ENCODE measurements at places on chromosomes 4 and X. TPM values are rescaled to one million over a fixed set of nuclear protein-coding genes. Genes with fewer than 3 reads are reported as not detected.

SORBS2 gene
- total RNA-seq = 0.26 TPM

SLC49A3 gene
- 0.29 TPM for total RNA-seq

PSAPL1 gene
- not detected for total RNA-seq

GRCh38 chr4:142312391-142312790 lies 533.7 kb downstream of the INPP4B start:
- peaks cover 28% of the 10 kb centered on the region for H3K4me1 ChIP-seq
- H3K27ac ChIP-seq = peak overlapping the region; percentile 21
- H3K27me3 ChIP-seq = no peaks in the 10 kb centered on the region
- H3K36me3 ChIP-seq = peaks cover 27% of the 10 kb centered on the region
- H3K4me3 ChIP-seq = no peak overlapping the region

DNA sequence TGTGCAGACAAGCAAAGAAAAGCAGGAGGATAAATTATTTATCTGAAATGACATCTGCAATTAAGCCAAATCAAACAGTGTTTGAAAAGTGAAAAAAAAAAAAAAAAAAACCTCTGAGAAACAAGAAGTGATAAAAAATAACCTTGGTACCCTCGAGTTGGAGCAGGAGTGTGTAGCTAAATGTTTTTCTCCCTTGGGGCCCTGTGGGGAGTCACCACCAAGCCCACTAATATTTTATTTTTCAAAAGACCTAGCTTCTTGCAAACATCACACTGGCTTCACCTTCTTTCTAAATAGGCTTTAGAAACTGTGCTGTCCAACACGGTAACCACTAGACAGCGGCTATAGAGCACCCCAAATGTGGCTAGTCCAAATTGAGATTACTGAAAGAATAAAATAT lies 47.7 kb downstream of the SNX25 start:
- H3K27me3 ChIP-seq = no peaks in the 10 kb centered on the region
- no peak overlapping the region for H3K4me3 ChIP-seq
- no peak for DNase-seq
- H3K4me1 ChIP-seq = peaks cover 55% of the 10 kb centered on the region

GRCh38 chr4:88908521-88908920 lies 148.5 kb downstream of the FAM13A start:
- H3K4me1 ChIP-seq = no peaks in the 10 kb centered on the region
- H3K27ac ChIP-seq = no peak overlapping the region
- no peaks in the 10 kb centered on the region for H3K27me3 ChIP-seq
- no peak overlapping the region for H3K4me3 ChIP-seq
- no peaks in the 10 kb centered on the region for H3K36me3 ChIP-seq

GRCh38 chrX:69032601-69033000 lies 132.7 kb downstream of the PJA1 start:
- H3K4me3 ChIP-seq = no peak overlapping the region
- no peak for DNase-seq
- H3K27ac ChIP-seq = no peak overlapping the region

GRCh38 chr4:133592591-133592990 lies 443.5 kb downstream of the PCDH10 start:
- DNase-seq = no peak
- no peaks in the 10 kb centered on the region for H3K36me3 ChIP-seq
- H3K27ac ChIP-seq = no peak overlapping the region
- no peak overlapping the region for H3K4me3 ChIP-seq

- no peak overlapping the region for H3K27ac ChIP-seq
- DNase-seq = no peak
- H3K27me3 ChIP-seq = no peaks in the 10 kb centered on the region
- no peaks in the 10 kb centered on the region for H3K36me3 ChIP-seq
These were observed 706.4 kb downstream of the SMARCA1 start for GRCh38 chrX:128816919-128817318.

DNA sequence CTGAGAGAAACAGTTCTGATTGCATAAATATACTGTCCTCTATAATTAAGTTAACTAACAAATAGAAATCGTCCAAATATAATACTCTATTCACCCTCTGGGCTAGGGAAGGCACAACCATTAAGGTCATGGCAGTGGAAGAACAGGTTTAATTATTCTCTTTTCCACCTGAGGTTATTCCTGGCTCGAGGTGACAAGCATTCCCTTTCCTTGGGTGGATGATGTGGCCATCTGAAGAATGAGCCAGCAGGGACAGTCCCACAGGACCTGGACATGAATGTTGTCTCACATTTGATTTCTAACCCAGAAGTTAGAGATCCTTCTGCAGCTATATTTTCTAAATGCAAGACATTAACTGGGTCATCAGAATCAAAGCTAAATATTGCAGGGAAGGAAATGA lies 5.5 kb downstream of the IBSP start:
- H3K4me3 ChIP-seq = no peak overlapping the region
- no peak for DNase-seq
- H3K27me3 ChIP-seq = no peaks in the 10 kb centered on the region
- H3K4me1 ChIP-seq = no peaks in the 10 kb centered on the region
- no peak overlapping the region for H3K27ac ChIP-seq

VAMP7 gene
- total RNA-seq = 46.9 TPM

DNA sequence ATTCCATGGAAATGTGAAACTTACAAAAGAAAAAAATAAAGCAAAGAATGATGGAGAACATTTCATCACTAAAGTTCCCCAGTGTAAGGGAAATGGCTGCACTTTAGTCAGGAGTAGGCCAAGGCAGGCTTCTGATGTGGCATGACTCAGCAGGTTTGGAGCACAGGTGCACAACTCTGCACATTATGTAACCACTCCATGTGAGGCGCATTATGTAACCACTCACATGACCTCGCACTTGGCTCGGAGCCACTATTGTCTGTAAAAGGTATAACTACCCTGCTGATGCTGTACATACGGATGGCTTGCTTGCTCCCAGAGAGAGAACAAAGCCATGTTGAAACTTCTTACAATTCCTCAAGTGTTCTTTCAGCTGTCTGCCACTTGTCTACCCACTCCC lies 727.6 kb downstream of the TRAM1L1 start:
- DNase-seq = no peak
- no peaks in the 10 kb centered on the region for H3K4me1 ChIP-seq
- H3K27ac ChIP-seq = no peak overlapping the region
- no peaks in the 10 kb centered on the region for H3K27me3 ChIP-seq
- no peak overlapping the region for H3K4me3 ChIP-seq

GRCh38 chr4:78693777-78694456 lies 82.2 kb upstream of the BMP2K start:
- no peak for DNase-seq
- no peaks in the 10 kb centered on the region for H3K27me3 ChIP-seq
- no peak overlapping the region for H3K4me3 ChIP-seq
- H3K36me3 ChIP-seq = no peaks in the 10 kb centered on the region
- peaks cover 11% of the 10 kb centered on the region for H3K4me1 ChIP-seq

- no peak overlapping the region for H3K27ac ChIP-seq
- DNase-seq = no peak
- H3K27me3 ChIP-seq = no peaks in the 10 kb centered on the region
- H3K36me3 ChIP-seq = no peaks in the 10 kb centered on the region
These were observed 86.8 kb downstream of the GATB start for GRCh38 chr4:151673908-151674520.

NWD2 gene
- total RNA-seq = not detected

GRCh38 chr4:16480011-16480410 lies 253.7 kb upstream of the TAPT1 start:
- H3K4me1 ChIP-seq = no peaks in the 10 kb centered on the region
- H3K27ac ChIP-seq = no peak overlapping the region
- no peak for DNase-seq
- H3K36me3 ChIP-seq = no peaks in the 10 kb centered on the region
- H3K27me3 ChIP-seq = no peaks in the 10 kb centered on the region

DNA sequence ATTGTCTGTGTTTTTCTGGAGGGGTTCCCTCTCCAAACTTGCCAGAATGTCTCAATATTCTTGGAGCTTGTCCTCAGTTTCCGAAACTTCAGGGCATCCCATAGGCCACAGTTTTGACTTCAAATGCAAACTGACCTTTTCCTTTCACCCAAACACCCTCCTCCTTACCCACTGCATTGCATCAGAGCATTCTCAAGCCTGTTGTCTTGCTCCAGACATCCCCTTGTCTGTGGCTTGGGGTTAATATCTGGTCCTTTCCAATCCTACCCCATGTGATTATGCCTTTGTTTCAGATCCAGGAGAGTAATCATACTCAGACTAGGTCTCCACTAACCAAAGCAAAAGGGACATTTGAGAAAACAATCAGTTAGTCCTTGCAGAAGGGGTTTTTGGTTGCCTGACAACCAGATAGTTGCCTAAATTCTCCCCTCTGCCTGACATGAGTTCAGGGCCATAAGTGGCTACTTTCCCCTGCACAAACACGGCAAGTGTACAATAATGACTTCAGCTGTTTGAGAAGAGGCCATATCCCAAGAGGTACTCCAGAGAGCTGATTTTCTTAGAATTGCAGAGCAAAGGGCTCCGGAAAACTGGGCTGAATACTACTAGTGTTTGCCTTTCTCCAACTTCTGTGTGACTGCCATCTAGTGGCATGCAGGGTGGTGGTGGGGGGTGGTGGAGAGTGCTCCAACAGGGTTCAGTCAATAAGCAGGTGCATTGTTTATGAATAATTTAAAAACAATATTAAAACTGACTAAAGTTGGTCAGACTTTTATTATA lies 130.2 kb downstream of the CHRDL1 start:
- DNase-seq = peak; percentile 3
- no peak overlapping the region for H3K27ac ChIP-seq
- H3K36me3 ChIP-seq = no peaks in the 10 kb centered on the region

GRCh38 chr4:110064295-110064694 lies 134.1 kb downstream of the ELOVL6 start:
- no peak overlapping the region for H3K4me3 ChIP-seq
- no peak overlapping the region for H3K27ac ChIP-seq
- H3K27me3 ChIP-seq = no peaks in the 10 kb centered on the region

DNA sequence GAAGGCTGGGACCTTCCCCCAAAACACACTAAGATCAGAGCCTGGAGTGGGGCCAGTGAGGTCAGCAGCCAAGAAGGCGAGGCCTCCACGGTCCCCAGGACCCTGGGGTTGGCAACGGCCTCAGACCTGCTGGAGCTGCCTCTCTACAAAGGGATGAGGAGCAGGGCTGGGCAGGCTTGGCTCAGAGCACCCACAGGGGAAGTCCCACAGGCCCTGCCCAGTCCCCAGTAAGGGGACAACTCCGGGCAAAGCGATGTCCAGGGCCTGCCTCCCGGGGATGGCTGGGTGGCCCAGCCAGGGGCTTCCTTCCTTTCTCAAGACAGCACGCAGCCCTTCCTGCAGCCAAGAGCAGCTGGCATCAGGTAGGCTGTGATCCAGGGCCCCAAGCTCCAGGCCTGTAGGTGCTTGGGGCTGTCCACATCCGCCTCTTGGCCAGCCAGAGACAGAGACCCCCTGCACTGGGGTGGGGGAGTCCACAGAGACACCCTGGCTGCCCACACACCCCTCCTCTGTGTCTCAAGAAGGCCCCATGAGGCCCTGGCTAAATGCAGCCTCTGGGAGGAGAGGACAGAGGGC lies 5.7 kb downstream of the MXD4 start:
- H3K4me1 ChIP-seq = no peaks in the 10 kb centered on the region
- no peak for DNase-seq
- H3K4me3 ChIP-seq = no peak overlapping the region
- no peaks in the 10 kb centered on the region for H3K27me3 ChIP-seq
- H3K36me3 ChIP-seq = no peaks in the 10 kb centered on the region
- no peak overlapping the region for H3K27ac ChIP-seq

SHISA3 gene
- 0.41 TPM for total RNA-seq

ETDA gene
- not detected for total RNA-seq

GRCh38 chrX:120311727-120312063 lies 434 bp upstream of the TMEM255A start:
- DNase-seq = no peak
- peaks cover 12% of the 10 kb centered on the region for H3K4me1 ChIP-seq
- no peaks in the 10 kb centered on the region for H3K36me3 ChIP-seq
- peaks cover 67% of the 10 kb centered on the region for H3K27me3 ChIP-seq

DNA sequence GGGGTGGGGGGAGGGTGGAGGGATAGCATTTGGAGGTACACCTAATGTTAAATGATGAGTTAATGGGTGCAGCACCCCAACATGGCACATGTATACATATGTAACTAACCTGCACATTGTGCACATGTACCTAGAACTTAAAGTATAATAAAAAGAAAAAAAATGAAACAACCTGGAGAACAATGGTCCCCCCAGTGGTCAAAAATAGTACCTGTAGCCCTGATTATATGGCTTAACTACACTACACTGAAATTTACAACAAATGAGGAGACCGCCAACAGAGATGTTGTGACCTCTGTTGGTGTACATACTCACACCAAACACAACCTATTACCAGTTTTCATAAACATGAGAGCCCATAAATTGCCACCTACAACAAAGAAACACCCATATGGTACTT lies 7.3 kb upstream of the MAGEE1 start:
- H3K4me3 ChIP-seq = no peak overlapping the region
- peaks cover 51% of the 10 kb centered on the region for H3K27me3 ChIP-seq

DNA sequence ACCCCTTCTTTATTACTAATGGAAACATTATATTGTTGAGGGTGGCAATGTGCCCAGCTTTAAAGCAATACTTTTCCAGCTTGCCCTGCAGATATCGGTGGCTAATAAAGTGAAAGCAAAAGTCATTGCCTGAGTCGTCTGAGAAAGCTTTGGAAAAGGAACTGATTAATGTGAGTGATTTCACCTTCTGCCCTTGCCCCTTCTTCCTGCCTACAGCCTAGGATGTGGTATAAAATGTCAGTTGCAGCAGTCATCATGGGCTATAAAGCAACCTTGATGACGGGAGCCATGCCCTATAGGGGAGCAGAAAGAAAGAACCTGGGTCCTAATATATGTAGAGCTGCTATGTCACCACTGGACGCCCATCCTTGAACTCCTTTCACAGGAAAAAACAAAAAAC lies 132.4 kb upstream of the USP9X start:
- peaks cover 41% of the 10 kb centered on the region for H3K27me3 ChIP-seq
- peaks cover 9% of the 10 kb centered on the region for H3K4me1 ChIP-seq

GPC3 gene
- 0.39 TPM for total RNA-seq

CT45A10 gene
- total RNA-seq = not detected

- H3K36me3 ChIP-seq = peaks cover 30% of the 10 kb centered on the region
- peak overlapping the region; percentile 94 for H3K27ac ChIP-seq
- no peak overlapping the region for H3K4me3 ChIP-seq
These were observed 41.8 kb downstream of the HUWE1 start for GRCh38 chrX:53644751-53645150.

TLR8 gene
- not detected for total RNA-seq

PPP4R3C gene
- total RNA-seq = not detected

GRCh38 chrX:136353526-136354093 lies 52.8 kb downstream of the ADGRG4 start:
- no peaks in the 10 kb centered on the region for H3K36me3 ChIP-seq
- H3K27me3 ChIP-seq = peaks cover 37% of the 10 kb centered on the region
- DNase-seq = no peak
- H3K4me3 ChIP-seq = no peak overlapping the region
- no peaks in the 10 kb centered on the region for H3K4me1 ChIP-seq

PAGE2B gene
- total RNA-seq = 0.74 TPM

PITX2 gene
- total RNA-seq = 0.31 TPM

DNA sequence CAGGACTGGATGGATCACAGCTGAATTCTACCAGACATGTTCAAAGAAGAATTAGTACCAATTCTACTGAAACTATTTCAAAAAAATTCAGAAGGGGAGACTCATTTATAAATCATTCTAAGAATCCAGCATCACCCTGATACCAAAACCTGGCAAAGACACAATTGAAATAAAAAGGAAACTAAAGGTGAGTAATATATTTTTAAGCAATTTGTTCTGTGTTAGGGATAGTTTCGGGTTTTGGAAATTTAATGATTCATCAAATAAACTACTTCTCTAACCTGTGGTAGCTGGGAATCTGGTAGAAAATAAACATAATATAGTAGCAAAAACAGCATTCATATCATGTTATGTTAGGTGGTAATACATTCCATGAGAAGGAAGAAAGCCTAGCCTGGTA lies 662.2 kb upstream of the BOD1L1 start:
- no peaks in the 10 kb centered on the region for H3K27me3 ChIP-seq
- no peak overlapping the region for H3K27ac ChIP-seq
- no peak for DNase-seq
- no peaks in the 10 kb centered on the region for H3K36me3 ChIP-seq
- H3K4me1 ChIP-seq = no peaks in the 10 kb centered on the region

CT45A5 gene
- not detected for total RNA-seq

All from activated T-cell treated with anti-CD3 and anti-CD28 coated beads, Interleukin-2, amount 50 U/mL, for 72 hours (primary cell).